ENCODE measurements at places on chromosomes 12 and 14. TPM values are rescaled to one million over a fixed set of nuclear protein-coding genes. Genes with fewer than 3 reads are reported as not detected.
A peak's percentile ranks its signal among the peaks of the same experiment; 100 is the strongest.

OR6C2 gene
- total RNA-seq: not detected

GRCh38 chr14:59687663-59688062, 111.1 kb upstream of the CCDC175 start:
- no peak overlapping the region for H3K27ac ChIP-seq
- DNase-seq: no peak
- no peaks in the 10 kb centered on the region for H3K36me3 ChIP-seq

DNA sequence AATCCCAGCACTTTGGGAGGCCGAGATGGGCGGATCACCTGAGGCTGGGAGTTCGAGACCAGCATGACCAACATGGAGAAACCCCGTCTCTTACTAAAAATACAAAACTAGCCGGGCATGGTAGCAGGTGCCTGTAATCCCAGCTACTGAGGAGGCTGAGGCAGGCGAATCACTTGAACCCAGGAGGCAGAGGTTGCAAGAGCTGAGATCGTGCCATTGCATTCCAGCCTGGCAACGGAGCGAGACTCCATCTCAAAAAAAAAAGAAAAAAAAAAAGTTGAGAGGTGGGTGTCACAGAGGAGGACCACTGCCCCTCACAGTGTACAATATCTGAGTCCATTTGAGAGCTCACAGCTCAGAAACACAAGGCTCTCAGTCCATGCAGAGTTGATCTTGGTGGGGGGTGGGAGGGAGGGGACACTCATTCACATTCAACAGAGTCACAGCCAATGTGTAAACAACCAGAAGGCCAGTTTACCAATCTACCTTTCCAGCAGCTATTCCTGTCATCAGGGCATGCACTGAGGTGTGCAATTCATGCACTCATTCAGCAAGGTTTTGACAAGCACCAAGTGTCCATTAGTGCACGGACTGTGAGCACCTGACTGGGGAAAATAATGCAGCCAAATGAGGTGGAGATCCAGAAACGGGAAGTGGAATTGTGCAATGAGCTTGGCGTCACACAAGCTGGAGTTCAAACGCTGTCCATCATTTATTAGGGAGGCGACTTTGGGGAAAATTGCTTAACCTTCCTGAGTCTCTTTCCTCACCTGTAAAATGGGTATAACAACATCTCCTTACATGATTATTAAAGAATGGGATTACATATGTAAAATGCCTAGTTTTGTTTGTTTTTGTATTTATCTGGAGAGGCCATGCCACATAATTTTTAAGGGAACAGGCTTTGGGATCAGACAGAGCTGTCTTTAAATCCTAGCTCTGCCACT, 4.4 kb upstream of the EIF5 start:
- no peak for DNase-seq
- no peaks in the 10 kb centered on the region for H3K27me3 ChIP-seq
- H3K27ac ChIP-seq: peak overlapping the region; percentile 80
- H3K36me3 ChIP-seq: no peaks in the 10 kb centered on the region
- H3K4me3 ChIP-seq: no peak overlapping the region
- peaks cover 36% of the 10 kb centered on the region for H3K4me1 ChIP-seq

CLEC1B gene
- not detected for total RNA-seq

GRCh38 chr12:67646775-67647174, 1.8 kb upstream of the DYRK2 start:
- peaks cover 29% of the 10 kb centered on the region for H3K4me1 ChIP-seq
- H3K27me3 ChIP-seq: no peaks in the 10 kb centered on the region
- no peak for DNase-seq
- H3K36me3 ChIP-seq: peaks cover 3% of the 10 kb centered on the region
- H3K27ac ChIP-seq: no peak overlapping the region

GRCh38 chr14:97977651-97978261, 1180.6 kb downstream of the VRK1 start:
- H3K36me3 ChIP-seq: no peaks in the 10 kb centered on the region
- H3K27ac ChIP-seq: no peak overlapping the region
- H3K4me1 ChIP-seq: peaks cover 14% of the 10 kb centered on the region
- H3K27me3 ChIP-seq: peaks cover 7% of the 10 kb centered on the region

FGD4 gene
- 35.7 TPM for total RNA-seq

DNA sequence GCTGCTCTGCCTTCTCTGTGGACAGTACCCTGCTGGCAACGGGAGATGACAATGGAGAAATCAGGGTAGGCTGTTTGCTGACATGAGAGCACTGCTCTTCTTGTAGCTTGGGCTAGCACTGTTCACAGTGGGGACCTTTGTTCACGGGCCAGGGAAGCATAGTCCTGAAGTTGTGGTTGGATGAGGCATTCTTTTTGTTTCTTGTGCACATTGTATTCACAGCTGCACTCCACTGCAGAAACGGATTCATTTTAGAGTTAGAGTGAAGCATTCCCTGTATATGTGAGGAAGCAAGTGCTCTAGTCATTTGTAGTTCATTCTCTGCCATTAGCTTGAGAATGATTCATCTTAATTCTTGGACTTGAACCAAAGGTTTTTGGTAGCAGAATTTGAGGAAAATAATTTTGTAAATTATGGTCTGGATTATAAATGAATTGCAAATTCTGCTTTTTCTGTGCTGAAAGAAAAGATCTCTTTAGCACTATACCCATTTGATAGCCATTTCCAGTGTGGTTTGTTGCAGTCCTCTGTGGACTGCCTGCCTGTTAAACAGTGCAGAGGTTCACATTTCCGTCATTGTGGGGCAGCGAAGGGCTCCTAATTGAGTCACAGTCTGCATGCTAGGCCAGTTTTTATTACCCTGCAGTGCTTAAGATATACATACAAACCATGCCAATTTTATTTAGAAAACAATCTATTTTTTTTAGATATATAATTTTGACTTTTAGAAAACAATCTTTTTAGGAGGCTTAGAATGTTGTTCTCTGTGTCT, 80.6 kb downstream of the APAF1 start:
- H3K27ac ChIP-seq: no peak overlapping the region
- no peak overlapping the region for H3K4me3 ChIP-seq
- H3K36me3 ChIP-seq: peaks cover 5% of the 10 kb centered on the region
- no peaks in the 10 kb centered on the region for H3K27me3 ChIP-seq
- H3K4me1 ChIP-seq: no peaks in the 10 kb centered on the region

- no peaks in the 10 kb centered on the region for H3K36me3 ChIP-seq
- H3K4me1 ChIP-seq: peaks cover 14% of the 10 kb centered on the region
- H3K27me3 ChIP-seq: peaks cover 3% of the 10 kb centered on the region
- H3K4me3 ChIP-seq: no peak overlapping the region
- no peak overlapping the region for H3K27ac ChIP-seq
Measured at GRCh38 chr14:36553656-36554260, 28.7 kb downstream of the NKX2-8 start.

GRCh38 chr14:23024612-23025075, 10.1 kb downstream of the PSMB5 start:
- no peaks in the 10 kb centered on the region for H3K27me3 ChIP-seq
- H3K36me3 ChIP-seq: peaks cover 37% of the 10 kb centered on the region
- peaks cover 19% of the 10 kb centered on the region for H3K4me1 ChIP-seq
- H3K4me3 ChIP-seq: no peak overlapping the region

DNA sequence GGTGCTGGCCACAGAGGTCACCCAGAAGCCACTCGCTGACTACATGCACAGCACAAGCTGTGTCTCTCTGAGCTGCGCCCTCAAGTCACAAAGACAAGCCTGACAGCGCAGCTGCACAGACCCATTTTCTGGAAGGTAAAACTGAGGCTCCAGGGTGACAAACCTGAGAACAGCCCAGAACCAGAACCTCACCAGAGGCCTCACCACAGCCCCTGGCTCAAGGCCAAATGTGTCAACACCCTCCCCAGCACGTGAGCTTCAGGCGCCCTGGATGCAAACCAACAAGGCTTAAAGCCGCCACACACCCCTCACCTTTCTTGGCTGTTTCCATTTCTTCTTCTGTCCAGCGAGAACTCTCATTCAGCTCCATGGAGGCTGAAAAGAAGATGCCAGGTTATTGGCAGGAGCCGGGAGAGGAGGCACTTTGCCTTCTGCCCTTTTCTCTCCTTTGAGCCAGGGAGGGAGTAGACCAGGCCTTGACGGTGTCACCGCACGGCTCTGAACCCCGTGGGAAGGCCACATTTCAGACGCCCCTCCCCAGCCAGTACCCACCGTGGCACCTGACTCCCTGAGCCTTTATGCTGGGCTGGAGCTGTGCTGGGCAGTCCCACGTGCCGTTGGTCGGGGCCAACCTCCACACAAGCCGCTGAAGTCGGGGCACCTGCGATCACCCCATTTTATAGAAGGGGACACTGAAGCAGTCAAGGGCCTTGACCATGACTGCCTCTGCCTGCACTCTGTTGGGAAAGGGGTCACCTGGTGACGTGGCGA, 103.1 kb downstream of the RFLNA start:
- H3K36me3 ChIP-seq: peaks cover 30% of the 10 kb centered on the region
- H3K27me3 ChIP-seq: no peaks in the 10 kb centered on the region
- H3K27ac ChIP-seq: no peak overlapping the region
- H3K4me3 ChIP-seq: no peak overlapping the region
- peaks cover 22% of the 10 kb centered on the region for H3K4me1 ChIP-seq

TMEM132C gene
- total RNA-seq: not detected

SART3 gene
- 91.2 TPM for total RNA-seq

IRAK3 gene
- total RNA-seq: 0.89 TPM

A2ML1 gene
- 11.5 TPM for total RNA-seq

DNA sequence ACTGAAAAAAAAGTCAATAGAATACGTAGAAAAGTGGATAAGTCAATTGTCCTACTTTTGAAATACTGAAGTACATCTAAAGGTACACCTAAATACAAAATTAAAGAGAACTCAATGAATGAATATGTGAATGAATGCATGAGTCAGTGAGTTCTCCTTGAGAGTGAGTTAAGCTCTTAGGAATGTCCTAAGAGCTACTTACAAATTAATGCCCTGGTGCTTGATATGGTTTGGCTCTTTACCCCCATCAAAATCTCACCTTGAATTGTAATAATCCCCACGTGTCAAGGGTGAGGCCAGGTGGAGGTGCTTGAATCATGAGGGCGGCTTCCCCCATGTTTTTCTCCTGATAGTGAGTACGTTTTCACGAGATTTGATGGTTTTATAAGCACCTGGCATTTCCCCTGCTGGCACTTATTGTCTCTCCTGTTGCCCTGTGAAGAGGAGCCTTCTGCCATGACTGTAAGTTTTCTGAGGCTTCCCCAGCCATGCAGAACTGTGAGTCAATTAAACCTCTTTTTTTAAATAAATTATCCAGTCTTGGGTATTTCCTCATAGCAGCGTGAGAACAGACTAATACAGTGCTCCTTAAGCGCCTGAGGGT, 192.2 kb upstream of the ARHGAP5 start:
- no peaks in the 10 kb centered on the region for H3K4me1 ChIP-seq
- no peak overlapping the region for H3K4me3 ChIP-seq
- no peak for DNase-seq
- H3K36me3 ChIP-seq: no peaks in the 10 kb centered on the region
- H3K27ac ChIP-seq: no peak overlapping the region

Measured in WTC11 (cell line).